ENCODE measurements at places on chromosomes 12 and 14.

- no peak for DNase-seq
Measured at GRCh38 chr12:116656306-116656705, 81.6 kb downstream of the SPRING1 start.

GRCh38 chr12:8696442-8697090 is 1.2 kb upstream of the RIMKLB start:
- DNase-seq, result no peak

- DNase-seq, result no peak
Measured at GRCh38 chr14:35201066-35201465, 78.7 kb downstream of the PRORP start.

DNA sequence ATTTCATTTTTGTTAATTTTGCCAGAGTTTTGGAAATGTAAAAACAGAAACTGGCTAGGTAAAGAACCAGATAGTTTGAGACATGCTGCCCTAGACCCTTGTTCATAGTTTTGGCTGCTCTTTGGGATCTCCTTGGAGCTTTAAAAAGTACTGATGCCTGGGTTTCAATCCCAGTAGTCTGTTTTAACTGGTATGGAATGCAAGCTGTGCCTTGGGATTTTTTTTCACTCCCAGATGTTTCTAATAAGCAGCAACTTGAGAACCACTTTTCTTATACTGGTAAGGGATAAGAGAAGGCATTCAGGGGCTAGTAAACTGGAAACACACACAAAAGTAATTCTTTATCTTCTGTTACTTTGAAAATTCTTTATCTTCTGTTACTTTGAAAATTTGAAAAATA is 18.8 kb downstream of the SLC35F4 start:
- DNase-seq, result peak; percentile 52

DNA sequence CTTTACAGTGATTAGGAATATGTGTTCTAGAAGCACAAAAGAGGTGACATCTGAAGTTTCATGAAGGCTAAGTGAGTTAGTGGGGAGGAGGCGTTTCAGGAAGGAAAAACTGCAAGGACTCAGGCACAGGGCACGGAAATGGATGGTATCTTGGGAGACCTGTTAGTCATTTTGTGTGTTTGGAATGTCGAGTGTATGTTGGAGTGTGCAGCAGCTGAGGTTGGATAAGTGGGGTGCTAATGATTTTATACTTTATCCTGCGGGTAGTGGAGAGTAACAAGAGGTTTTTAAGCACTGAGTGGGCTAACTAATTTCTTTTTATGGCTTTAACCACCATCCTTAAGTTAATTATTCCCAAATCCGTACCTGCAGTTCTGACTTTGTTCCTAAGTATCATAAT is 571.5 kb upstream of the FBXO33 start:
- no peak for DNase-seq

DNA sequence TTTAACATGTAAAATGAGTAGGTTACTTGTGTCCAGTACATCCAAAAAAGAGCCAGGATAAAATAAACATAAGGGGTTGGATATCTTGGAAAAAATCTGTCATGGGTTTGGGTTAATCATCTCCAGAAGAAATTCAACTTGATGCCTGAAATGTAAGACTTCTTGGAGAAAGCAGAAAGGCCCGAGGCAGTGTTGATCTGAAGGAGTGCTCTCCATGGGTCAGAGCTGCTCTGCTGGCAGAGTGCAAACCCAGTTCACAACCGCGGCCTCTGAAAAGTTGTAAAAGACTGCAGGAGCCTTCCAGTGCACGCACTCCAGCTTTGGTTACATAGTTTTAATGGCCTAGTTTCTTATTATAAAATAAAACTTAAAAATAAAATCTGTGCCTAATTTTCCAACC is 97.3 kb upstream of the ALX1 start:
- DNase-seq, result peak; percentile 3

DNA sequence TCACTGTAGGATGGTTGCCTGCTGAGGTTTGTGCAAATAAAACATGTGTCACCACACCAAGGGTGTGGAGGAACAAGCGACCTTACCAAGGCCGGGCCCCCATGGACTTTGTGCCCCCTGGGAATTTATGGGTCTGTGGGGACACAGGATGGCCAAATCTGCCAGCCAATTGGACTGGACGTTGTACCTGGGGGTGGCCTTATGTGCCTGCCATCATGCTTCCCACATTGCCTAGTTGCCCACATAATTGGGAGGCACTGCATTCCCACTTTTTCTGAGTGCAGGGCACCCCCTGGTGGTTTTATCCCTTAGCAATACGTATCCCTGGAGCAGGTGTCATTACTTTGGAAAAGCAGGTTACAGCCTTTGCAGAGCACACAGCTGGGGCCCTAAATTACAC is 92.6 kb upstream of the TMPO start:
- DNase-seq, result no peak

- DNase-seq, result no peak
Measured at GRCh38 chr12:51863363-51863932, 14.9 kb upstream of the FIGNL2 start.

- DNase-seq, result no peak
Measured at GRCh38 chr14:79473651-79474050, 737.7 kb downstream of the DIO2 start.

DNA sequence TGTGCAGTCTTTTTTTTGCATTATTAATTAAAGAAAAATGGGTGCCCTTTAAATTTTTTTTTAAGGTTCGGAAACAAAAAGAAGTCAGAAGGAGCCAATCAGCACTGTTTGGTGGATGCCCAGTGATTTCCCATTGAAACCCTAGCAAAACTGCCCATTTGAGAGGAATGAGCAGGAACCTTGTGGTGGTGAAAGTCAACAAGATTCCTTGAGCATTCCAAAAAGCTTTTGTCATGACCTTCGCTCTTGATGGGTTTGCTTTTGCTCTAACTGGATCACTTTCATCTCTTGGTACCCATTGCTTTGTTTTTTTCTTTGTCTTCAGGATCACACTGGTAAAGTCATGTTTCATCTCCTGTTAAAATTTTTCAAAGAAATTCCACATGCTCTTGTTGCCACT is 54.1 kb downstream of the ADIPOR2 start:
- DNase-seq, result no peak

DNA sequence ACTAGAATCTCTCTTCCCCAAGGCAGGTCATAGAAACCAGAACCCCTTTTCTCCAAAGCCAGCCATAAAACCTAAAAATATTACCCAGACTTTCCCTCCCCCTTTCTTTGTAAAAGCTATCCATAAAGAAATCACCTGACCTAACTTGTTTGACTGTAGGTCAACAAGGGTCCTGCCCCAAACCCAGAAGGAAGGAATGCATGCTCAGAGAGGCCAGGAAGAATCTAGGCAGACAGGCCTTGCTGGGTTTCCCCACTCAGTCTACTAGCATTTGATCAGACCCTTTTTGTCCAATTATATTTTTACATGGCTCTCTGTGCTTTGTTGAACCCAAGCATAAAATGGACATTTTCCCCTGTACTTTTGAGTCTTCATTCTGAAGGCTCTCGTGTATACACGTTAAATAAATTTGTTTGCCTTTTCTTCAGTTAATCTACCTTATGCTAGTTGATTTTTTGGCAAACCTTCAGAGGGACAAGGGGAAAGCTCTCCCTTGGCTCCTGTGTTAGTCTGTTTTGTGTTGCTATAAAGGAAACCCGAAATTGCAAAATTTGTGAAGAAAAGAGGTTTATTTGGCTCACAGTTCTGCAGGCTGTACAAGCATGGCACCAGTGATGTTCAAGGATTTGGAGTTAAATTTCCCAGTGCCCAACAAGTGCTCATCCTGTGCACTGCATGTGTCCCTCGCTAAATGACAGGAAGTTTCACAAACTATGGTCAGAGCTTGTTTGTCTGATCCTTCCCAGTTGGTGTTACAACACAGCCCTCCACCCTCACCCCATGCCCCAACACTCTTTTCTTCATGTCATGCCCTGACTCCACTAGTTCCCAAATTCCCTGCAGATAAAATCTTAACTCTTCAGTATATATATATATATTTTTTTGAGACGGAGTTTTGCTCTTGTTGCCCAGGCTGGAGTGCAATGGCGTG is 14.2 kb upstream of the RASSF3 start:
- no peak for DNase-seq

GRCh38 chr12:54215989-54216796 is 27.4 kb upstream of the SMUG1 start:
- no peak for DNase-seq

DNA sequence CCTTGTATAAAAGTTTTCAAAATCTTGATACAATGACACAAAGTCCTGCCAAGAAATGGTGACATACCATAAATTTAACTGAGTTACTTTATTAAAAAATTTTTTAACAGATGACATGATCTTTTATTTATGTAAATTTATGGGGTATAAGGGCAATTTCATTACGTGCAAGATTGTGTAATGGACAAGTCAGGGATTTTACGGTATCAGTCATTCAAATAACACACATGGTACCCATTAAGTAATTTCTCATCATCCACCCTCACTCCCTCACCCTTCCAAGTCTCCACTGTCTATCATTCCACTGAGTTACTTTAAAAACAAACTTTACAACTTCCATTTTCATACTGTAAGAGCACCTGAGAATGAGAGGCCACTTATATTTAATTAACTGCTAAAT is 37.4 kb downstream of the SPTLC2 start:
- peak; percentile 26 for DNase-seq

GRCh38 chr14:80979951-80980350 is 24.5 kb downstream of the TSHR start:
- DNase-seq, result no peak

DNA sequence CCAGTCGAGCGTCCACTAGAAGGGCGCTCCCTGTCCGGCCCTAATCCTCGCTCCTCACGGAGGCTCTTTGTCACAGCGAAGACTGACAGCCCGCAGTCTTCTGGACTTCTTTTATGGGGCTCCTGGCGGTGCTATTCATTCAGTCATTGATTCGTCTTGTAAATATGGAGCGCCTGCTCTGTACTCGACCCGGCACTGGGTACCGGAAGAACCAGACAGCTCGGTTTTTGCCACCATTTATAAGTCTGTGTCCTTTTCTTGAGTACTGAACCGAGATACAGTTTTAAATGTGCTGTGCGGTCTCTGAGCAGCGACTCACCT is 570 bp downstream of the DMAC2L start:
- DNase-seq, result no peak

GRCh38 chr12:6535960-6536847 is 1.9 kb downstream of the GAPDH start:
- DNase-seq, result no peak

DNA sequence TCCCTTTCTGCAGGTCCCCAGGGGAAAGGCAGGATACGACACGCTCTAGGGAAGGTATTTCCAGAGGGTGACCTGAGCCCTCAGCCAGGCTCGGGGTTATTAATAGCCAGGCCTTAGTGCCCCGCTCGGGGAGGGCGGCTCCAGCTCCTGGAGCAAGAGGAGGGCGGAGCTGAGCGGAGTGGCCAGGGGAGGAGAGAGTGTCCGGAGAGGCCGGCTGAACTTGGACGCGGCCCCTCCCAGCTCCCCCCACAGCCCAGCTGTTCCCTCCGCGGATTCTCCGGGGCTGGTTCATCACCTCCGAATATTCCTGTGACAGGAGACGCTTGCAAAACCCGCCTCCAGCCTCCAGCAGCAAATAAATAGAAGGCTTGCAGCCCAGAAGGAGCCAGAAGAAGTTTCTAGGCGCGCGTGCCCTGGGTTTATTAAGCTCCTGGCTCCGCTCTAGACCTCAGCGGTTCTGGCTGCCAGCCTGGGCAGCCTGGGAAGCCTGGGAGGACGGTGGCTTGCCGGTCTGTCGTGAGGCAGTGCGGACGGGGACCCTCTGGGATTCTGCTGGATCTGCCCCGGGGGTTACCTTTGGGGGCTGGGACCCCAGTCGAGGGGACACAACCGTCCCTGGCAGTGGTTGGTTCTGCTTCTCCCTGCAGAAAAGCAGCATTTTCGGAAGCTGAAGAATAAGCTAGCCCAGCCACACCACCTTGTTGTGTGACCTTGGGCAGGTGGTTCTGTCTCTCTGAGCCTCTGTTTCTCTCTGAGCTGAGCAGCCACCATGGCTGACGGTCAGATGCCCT is at the start of gene HSPB8:
HSPB8 (plus strand) TSS at position 388 of the 791 bp plus-strand sequence; CDS start at position 770, 382 bp downstream.
- no peak for DNase-seq

DNA sequence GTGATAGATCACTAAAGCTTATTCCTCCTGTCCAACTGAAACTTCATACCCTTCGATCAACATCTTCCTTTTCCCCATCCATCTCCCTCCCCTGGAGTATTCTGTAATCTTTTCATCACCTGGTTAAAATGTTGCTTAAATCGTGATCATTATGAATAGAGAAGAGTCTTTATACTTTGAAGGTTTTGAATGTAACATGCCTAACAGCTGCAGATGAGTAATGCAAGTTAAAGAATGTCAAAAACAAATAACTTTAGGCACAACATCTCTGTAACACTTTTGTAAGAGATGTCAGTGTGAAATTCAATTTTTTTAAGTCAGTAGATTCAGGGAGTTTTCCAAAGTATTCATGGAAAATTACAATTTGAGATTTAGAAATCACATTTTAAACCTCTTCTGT is 25.0 kb downstream of the RXYLT1 start:
- DNase-seq, result no peak

DNA sequence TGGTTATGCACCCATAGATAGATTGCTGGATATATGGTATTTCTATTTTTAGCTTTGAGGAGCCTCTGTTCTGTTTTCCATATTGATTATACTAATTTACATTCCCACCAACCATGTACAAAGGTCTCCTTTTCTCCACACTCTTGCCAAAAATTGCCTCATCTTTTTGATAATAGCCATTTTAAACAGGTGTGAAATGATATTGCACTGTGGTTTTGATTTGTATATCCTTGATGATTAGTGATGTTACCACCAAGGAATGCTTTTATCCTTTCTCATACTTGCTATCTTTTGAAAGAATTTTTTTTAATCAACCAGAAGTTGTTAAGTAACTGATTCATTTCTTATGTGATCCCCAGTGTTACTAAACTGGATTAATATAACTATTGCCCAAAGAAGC is 60.0 kb downstream of the BBS10 start:
- DNase-seq, result no peak

DNA sequence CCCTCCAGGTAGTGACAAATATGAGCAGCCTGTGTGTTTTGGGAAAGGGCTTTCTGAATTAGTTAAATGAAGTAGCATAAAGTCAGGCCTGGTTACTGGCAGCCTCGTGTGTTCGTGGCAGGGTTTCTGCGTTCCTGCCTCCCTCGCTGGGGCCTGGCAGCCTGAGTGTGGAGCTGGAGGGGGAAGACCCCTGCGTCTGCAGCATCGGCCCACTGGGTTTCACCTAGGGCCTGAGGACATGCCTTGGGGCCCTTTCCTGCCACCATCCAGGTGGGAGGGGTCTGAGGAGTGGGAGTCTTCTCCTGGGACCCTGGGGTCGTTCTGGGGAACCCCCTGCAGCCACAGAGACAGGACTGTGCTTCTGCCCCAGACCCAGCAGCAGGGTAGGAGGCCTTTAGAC is 20.4 kb upstream of the AMN start:
- no peak for DNase-seq

DNA sequence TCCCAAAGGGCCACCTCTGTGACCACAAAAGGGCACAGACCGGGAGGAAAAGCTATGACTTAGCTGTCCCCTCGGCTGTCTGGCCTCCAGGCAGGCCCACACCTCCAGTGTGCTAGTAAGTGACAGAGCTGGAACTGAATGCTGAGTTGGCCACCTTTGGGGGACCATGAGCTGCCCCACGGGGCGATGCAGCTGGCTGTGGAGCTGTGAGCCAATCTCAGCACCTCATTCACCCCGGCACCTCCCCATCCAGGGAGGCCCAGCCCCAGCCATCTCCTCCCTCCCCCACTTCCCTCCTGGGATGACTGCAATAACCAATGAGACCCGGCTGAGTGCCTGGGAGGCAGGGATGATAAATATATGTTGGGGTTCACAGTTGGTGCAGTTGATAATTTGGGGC is 12.2 kb upstream of the TESC start:
- DNase-seq, result no peak
